Uterus (tissue), 4 donors: ENCODE measurements at places on chromosomes 2 and 18.

DNA sequence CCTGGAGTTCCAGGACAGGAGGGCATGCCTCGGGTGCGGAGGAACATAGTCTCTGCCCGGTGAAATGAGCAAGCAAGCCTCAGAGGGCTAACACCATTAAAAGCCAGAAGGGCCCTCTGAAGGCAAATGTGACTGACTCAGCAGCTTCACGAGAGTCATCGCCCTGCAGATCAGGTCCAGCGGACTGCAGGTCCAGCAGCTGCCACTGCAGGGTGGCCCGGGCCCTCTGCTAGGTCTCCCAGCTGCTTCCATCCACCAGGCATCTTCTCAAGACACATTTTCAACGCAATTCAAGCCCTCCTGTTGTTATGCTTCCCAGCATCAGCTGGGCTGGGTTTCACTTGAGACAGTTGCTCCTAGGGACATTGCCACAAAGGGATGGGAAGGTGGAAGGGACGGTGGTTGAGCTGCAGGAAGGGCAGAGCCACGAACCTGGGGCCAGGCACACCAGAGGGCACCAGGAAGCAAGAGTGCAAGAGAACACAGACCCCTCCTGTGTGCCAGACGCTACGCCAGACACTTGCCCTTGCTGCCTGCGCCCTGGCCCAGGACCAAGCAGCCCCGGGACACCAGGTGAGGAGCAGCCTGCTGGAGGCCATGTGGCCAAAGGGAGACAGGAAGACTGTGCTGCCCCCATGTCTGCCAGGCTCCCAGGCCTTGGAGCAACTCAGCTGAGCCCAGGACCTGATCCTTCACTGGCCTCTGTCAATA lies 173.0 kb downstream of the HDAC4 start:
- DNase-seq, result no peak

- no peak for DNase-seq
Observed at GRCh38 chr2:102618452-102619413, 620 bp upstream of the SLC9A2 start.

- no peak for DNase-seq
Observed at GRCh38 chr2:182836451-182836850, 30.0 kb downstream of the FRZB start.

- DNase-seq, result no peak
Observed at GRCh38 chr2:190862571-190862991, 18.0 kb upstream of the GLS start.

DNA sequence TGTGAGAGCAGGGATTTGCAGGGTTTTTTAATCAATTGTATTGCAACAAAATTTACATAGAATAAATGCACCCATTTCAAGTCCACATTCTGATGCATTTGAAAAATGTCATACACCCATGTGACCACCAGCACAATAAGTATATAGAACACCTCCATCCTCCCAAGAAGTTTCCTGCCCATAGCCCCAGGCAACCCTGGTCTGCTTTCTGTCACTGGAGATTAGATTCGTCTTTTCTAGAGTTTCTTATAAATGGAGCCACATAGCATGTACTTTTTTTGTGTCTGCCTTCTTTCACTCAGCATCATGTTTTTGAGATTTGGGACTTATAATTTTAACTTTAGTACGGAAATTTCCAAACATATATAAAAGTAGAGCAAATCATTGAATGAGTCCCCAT lies 127.2 kb upstream of the EPAS1 start:
- DNase-seq, result no peak

GRCh38 chr18:34551824-34552223 lies 158.3 kb upstream of the DTNA start:
- no peak for DNase-seq
